ENCODE measurements at places on chromosomes 7 and 10.

- no peak for DNase-seq
Measured at GRCh38 chr10:11679946-11680345, 62.2 kb upstream of the ECHDC3 start.

DNA sequence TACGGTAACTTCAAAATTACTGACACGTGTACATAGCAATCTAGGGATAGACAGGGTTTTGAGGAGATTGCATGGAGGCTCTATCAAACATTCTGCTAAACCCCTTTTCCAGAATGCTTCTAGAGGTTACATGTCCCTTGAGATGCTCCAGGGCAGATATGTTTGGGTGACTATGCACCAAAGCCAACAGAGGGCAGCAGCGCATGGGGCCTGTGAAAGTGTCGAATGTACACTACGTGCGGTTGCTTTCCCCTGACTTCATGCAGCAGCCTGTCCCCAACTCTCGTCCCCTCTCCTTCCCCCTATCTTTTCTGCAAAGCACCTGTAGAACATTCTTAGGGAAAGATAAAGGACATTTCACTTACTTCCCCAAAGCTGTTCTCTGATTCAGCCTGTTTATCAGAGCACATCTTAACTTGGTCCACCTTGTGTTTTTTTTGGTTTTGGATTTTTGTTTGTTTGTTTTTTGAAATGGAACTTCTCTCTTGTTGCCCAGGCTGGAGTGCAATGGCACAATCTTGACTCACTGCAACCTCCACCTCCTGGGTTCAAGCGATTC lies 90.2 kb downstream of the UBE3C start:
- DNase-seq = peak; percentile 14

- no peak for DNase-seq
Measured at GRCh38 chr7:128939861-128940410, 2.2 kb downstream of the IRF5 start.

DNA sequence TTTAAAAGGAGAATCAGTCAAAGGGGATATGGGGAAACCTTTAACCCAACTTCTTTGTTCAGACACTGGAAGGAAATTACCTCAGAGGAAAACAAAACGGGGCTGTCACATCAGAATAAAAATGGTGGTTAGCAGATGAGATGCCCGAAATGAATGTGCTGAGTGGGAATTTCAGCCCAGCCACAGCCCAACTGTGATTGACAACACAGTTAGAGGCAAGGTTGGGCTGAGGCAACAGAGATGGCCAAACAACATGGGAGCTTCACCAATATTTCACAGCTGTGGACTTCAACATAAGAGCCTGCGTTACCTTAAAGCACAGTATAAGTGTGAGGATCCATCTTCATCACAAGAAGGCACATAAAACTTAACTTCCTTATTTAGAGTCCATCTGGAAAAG lies 133.5 kb upstream of the PTPRZ1 start:
- DNase-seq = no peak

GRCh38 chr7:141431140-141431479 lies 120.1 kb upstream of the AGK start:
- DNase-seq = no peak

DNA sequence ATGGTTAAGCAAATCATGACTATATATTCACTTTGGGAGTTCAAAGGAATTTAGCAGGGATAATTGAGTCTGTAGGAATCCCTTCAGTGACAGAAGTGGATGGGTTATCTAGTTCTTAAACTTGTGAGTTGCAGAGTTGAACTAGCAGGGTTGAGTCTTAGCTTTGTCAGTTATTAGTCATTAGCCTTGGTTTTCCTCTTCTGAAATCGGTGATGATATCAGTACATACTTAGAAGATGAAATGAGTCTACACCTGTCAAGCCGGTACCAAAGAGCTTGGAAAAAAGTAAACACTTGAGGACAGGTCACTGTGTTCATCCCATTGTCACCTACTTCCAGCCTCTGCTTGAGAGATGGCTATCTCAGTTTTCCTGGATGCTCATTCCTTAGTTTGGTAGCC lies 73.5 kb downstream of the BUB3 start:
- no peak for DNase-seq

DNA sequence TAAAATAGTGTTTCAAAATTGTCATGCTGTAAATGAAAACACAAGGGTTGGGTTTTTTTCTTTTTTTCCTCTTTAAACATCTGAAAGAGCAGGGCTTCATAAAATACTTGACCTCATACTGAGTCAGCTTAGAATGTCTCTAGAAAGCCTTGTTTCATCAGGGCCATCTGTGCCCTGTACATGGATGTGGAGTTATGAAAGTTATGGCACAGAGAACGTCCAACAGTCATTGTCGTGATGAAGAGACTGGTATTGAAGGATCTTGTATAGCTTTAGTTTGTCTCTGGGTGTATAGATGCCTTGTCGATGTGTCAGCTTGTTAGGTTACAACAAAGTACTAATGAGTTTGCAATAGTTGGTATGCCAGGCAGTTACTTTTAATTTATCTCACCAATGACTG lies 127.3 kb downstream of the FAM204A start:
- no peak for DNase-seq

DNA sequence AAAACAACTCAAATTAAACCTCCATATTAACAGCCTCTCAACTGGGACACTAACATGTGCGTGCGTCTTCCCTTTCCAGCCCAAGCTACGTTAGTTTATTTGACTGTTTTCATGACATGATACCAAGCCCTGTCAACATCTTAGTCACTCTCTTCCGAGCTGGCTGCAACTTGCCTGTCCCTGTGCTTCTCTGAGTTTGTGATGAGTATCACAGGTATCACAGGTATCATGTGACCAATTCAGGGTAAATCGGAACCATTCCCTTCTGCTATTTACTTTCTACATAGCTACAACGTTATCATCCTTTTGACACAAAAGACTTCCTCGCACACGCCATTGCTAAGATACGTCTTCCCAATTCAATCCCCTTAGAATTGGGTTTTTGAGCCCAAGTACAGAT lies 70.2 kb downstream of the CAV1 start:
- DNase-seq = no peak

- DNase-seq = no peak
Measured at GRCh38 chr7:22810843-22811242, 11.8 kb downstream of the TOMM7 start.

- DNase-seq = no peak
Measured at GRCh38 chr10:6518791-6519429, 61.2 kb downstream of the PRKCQ start.

GRCh38 chr7:48207155-48207675 lies 36.0 kb downstream of the ABCA13 start:
- DNase-seq = no peak

GRCh38 chr10:28266449-28267224 lies 36.2 kb downstream of the MPP7 start:
- no peak for DNase-seq

GRCh38 chr7:118186501-118186900 lies 2.5 kb downstream of the LSM8 start:
- no peak for DNase-seq

DNA sequence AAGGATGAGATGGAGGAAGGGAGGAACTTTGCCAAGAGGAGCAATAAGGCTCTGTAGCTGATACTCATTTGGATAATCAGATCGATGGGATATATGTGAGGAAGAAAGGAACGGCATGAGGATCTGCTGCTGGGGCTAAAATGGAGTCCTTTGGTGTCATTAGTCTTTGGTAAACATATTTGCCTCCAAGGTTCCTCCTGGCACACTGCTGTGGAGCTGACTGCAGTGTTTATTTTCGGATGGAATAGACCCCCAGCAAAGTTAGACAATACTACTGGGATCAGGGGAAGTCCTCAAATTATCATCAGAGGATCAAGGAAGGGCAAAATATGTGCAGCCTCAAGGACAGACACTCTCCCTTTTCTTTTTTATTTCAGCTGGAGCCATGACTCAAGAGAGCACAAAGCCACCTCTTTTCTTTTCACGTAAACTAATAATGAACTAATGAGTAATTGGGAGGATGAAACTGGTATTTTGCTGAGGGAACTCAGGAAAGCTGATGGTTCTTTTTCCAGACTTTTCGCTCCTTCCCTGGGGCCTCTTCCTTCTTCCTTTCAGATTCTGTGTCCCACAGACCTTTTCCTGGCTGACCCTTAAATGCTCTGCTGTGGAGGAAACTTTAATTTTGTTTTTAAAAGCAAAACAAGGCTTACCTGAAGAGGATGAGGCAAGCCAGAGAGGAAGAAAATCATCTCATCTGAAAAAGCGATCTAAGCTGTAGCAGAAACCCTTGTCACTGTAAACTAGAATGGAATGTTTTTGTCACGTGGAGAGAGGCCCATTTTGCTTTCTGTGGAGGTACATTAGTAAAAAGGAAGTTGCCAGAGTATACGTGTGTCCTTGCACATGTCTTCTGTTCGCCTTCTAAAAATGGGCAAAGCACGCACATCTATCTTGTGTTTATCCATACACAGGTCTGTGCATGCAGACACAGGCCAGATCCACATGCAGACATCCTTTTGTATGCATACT lies 33.3 kb downstream of the LRMDA start:
- no peak for DNase-seq

GRCh38 chr10:101848894-101849351 lies 5.3 kb upstream of the KCNIP2 start:
- DNase-seq = no peak

DNA sequence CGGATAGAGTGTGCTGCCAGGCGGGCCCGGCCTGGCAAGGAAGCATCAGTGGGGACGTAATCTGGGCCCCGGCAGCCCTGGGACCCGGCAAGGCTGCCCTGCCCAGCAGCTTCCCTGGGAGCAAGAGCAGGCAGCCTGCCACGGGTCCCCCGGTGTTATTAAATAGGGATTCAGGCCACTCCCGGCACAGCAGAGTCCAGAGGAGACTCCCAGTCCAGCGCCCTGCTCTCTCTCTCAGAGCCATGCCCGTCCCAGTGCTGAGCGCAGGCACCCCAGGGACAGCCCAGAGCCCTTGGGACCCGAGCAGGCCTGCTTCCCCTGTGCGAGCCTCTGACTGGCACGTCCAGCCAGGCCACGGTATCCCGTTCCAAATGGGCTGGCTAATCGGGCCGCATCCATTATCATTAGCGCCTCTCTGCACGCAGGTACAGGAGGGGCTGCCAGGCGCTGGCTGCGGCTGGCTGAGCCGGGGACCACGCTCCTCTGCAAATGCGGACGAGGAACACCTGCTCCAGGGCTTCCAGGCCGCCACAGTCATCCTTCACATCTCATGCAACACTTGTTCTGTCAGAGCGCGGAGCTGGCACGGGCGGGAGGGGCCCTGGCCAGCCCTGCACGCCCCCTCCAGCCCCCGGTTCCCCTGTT lies 344.2 kb upstream of the MKI67 start:
- DNase-seq = no peak

DNA sequence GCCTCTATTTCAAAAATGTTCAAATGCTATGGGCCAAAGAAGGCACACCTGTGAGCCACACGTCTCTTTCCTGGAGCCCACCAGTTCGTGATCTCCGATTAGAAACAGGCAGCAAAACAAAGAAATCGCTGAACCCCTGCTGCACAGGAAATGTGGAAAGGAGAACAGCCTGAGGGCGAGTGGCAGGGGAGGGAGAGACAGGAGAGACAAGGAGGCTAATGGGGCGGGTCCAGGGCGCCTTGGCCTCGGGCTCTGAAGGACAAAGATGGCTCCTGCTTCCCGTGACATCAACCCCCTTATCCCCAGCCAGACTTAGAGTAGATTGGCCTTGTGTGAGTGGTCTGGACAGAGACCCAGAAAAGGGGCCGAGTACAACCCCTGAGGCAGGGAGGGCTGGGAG lies 62.4 kb upstream of the DOCK1 start:
- DNase-seq = no peak

DNA sequence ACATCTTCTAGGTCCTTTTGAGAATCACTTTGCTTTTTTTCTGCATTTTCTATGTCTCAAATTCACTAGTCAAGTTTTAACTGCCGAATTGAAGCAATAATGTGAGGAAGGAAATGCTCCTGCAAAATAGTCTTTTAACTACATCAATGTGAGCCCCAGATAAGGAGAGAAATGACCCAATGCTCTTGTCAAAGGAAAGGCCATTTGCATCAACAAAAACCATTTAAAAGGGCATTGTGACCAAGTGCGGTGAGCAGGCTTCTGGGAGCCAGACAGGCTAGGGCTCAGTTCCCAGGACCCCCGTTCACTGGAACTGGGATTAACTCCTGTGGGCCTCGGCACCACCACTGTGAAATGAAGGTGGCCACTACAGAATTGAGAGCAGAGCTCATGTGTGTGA lies 127.9 kb upstream of the EEPD1 start:
- no peak for DNase-seq

DNA sequence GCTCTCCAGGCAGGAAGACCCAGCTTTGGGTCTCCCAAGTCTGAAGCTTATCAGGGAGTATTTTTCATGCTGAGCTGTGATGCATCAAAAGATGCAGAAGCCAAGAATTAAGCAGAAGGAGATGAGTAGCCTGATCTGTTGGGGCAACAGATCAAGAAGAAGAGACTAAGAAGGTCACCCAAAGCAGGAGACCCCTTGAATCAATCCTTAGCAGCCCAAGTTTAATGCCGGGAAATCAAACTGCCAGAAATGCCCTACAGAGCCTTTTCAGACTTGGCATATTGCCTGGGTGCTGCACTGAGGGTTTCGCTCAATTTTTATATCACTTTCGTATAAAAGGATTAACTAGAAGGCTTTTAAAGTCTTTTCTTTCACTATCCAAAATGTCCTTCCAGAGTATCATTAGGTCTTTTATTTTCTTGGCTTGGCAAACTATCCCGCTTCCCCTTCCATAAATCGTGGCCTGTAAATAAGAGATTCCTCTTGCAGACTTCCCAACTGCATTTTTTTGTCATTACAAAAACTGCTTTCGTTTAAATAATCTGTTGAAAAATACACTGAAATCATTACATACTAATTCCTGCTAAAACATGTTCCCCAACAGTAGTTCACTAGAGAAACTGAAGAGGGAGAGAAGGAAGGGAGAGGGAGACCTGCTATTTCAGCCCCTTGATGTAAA lies 49.0 kb upstream of the STK17A start:
- DNase-seq = no peak

GRCh38 chr10:57605948-57606485 lies 661.7 kb downstream of the IPMK start:
- DNase-seq = no peak

GRCh38 chr7:11403781-11404180 lies 428.2 kb downstream of the THSD7A start:
- DNase-seq = no peak

GRCh38 chr7:42070068-42070467 lies 166.9 kb downstream of the GLI3 start:
- no peak for DNase-seq

DNA sequence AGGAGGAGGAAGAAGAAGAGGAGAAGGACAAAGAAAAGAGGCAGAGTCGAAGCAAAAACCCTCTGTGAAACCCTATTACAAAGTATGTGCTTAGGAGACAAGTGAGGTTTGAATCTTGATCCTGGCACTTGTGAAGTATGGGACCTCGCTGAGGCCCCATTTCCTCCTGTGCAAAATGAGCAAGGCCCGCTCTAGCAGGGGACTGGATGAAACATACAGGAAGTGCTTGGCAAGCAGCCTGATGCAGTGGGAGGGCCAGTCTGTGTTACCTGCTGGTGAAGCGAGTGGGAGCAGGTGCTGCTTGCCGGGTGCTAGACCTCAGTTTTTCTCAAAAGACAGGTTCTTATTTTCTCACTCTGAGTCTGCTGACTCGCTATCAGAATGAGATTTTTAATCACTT lies 150.4 kb downstream of the JCAD start:
- DNase-seq = no peak
